NCI-H82 (cell line): ENCODE measurements at places on chromosomes 16 and 17.

GRCh38 chr17:18182978-18183333 is 672 bp upstream of the ALKBH5 start:
- peak; percentile 93 for DNase-seq

GRCh38 chr17:58677194-58677880 is 14.5 kb downstream of the TEX14 start:
- no peak for DNase-seq

DNA sequence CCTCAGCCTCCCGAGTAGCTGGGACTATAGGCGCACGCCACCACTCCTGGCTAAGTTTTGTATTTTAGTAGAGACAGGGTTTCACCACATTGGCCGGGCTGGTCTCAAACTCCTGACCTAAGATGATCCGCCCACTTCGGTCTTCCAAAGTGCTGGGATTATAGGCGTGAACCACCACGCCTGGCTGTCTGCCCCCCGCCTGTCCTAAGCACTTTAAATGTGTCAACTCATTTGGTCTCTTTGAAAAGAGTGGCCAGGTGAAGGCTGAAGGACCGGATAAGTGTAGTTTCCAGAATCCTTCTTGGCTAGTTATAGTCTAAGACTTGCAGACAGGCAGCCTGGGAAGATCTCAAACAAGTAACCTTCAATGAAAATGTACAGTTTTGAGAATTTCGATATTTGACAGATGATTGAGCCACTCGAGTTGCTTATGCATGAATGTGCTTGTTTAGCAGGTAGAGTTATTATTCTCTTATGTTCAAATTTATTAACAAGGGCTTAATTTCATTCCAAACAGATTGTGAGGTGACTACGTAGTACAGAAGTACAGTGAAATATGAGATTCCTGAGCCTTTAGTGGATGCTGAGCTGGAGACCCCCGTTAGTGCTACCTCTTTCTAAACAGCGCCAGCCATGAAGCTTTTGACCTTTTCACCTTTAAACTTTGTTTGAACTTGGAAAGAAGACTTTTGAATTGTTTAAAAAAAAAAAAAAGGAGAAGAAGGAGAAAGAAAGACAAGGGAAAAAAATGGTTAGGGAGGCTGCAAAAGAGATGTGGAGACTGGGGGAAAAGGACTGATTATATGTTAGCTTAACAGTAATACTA is 164.4 kb upstream of the TBX2 start:
- DNase-seq = no peak

DNA sequence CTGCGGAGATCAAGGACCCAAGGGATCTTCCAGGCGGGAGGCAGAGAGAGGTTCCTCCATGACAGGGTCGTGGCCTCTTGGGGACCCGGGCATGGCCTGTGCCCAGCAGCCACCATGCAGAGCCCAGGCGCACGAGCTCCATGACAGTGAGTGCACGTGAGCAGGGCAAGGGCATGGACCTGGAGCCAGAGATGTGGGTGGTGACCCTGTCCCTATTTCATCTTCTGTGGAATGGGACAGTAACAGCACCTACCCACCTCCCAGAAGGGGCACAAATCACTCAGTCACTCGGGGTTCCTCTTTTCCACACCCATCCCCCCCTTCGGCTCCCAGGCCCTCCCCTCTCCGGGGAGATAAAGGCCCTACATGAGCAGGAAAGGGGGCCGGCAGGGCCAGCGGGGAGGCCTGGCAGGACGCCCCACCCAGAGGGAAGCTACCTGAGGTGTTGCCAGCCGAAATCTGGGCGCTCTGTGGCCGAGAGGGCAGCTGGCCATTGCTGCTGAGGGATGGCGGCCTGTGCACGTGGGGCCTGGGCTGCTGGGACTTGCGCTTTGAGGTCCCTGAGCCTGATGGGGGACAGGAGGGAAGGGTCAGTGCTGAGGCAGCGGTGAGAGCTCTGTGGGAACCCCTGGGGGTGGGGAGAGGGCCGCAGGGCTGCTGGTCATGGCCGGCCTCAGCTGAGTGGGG is 10.4 kb downstream of the UBALD2 start:
- DNase-seq = no peak

- DNase-seq = peak; percentile 87
Observed at GRCh38 chr17:18217412-18218015, 7.9 kb upstream of the LLGL1 start.

- peak; percentile 37 for DNase-seq
Observed at GRCh38 chr17:83065660-83066542, 13.5 kb upstream of the METRNL start.

- no peak for DNase-seq
Observed at GRCh38 chr17:60522889-60523626, 3.0 kb downstream of the APPBP2 start.

- no peak for DNase-seq
Observed at GRCh38 chr16:69240331-69240730, 53.4 kb downstream of the SNTB2 start.

DNA sequence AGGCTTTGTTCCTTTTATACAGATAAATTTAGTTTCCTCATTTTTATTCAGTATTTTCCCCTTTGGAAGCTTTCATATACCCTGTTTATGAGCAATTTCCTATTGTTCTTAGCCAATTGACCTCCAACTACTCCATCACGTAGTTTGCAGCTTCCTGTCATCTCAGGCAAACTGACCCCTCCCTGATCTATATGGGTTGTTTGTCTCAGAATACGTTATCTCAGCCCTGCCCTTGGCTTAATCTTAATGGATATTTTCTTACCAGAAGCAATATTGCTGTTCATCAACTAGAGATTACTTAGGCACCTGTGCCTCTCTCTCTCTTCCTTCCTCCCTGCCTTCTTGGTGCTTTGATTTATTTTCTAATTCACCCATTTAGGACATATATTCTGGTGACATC is 81.2 kb downstream of the ZNF18 start:
- no peak for DNase-seq

DNA sequence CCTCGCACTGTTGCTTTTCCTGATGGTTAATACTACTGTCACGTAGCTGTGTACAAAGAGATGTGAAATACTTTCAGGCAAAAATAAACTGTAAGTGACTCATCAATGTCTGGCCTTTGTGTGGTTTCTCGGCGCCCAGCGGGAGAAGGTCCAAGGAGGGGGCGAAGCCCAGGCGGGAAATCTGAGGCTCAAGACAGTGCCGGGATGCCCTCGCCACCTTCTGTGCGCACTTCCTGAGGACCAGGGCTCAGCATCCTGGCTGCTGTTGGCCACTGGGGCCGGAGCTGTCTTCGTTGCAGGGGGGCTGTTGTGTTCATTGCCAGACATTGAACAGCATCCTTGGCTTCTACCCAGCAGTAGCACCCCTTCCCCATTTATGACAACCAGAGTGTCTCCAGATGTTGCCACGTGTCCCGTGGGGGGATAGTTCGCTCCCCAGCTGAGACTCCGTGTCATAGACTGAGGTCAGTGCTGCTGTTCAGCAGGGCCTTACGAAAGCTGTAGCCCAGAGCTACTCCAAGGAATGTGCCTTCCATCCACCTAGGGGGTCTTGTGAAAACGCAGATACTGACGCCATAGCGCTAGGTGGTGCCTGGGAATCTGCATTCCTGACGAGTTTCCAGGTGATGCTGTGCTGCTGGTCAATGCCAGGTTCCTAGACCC is 67.3 kb upstream of the PLCG2 start:
- no peak for DNase-seq

DNA sequence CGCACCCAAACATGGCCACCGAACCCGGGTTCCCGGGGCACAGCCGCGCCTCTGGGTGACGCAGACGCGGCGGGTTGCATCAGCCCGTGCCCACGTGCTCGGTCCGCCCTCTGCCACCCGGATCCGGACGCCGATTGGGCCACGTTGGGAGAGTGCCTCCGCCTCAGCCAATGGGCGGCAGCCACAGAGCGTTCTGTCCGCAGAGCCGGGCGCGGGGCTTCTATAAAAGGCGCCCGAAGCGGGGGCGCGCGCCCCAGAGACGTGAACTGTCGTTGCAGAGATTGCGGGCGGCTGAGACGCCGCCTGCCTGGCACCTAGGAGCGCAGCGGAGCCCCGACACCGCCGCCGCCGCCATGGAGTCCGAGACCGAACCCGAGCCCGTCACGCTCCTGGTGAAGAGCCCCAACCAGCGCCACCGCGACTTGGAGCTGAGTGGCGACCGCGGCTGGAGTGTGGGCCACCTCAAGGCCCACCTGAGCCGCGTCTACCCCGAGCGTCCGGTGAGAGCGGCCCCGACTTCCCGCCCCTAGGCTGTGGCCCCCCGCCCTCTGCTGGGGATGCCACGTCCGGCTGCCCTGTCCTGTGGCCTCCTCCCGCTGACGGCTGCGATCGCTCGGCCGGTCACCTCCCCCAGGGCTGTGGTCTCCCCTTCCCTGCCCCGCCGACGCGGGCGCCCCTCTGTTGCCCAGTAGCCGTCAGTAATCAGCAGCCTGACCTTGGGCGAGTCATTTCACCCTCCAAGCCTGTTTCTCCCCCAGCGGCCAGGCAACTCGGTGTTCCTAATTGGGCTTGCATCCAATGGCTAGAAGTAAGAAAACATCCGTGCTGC is at the start of gene HERPUD1:
Gene HERPUD1, plus strand, starts transcription at position 251 of the 829 bp plus-strand sequence. Its CDS starts 103 bp downstream, at position 354.
- DNase-seq = peak; percentile 97

DNA sequence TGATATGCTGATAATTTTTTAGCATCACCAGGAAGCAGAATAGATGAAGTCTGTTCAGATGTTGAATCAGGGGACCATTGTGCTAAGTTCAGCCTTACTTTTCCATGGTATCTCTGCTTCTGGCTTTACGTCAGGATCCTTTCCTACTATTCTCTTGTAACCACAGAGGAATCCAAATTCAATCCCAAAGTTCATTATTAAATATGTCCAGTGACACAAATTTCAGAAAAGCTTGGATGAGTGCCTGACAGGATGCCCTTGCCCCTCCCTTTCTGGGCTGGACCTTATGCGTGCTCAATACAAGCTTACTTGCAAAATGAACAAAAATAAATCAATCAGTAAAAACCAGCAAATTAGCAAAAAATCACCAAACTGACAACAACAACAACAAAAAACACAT is 37.6 kb upstream of the ADORA2B start:
- no peak for DNase-seq

- no peak for DNase-seq
Observed at GRCh38 chr16:6536411-6536810, 796.2 kb upstream of the RBFOX1 start.

DNA sequence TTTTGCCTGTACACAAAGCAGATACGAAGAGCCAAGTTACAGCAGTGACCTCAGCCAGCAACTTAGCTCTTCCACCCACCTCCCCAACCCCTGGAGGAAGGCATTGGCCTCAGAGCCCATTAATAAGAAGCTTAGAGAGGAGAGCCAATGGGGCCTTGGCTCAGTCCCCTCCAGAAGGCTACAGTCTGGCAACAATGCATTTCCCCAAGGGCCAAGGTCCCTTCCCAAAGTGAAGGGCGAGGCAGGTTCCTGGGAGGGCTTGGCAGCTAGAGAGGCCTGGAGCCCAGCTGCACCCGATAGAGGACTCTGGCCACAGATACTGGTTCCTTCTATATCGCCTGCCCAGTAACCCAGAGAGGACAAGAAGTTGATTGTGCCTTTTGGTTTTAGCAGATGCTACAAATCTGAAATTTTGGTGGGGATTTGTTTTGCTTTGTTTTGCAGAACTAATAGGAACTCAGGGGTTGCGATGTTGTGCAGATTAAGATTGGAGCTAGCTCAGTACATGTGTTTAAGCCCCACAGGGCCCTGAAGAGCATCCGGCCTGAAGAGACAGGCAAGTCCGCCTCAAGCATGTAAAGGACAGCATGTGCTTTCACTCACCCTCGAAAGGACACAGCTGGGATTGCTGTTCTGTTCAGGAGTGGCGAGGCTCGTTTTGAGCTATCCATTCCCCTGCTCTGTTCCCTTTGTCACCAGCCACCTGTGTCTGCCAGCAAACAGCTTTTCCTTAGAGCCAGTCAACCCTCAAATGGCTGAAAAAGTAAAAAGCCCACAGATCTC is 12.0 kb upstream of the PNPO start:
- peak; percentile 80 for DNase-seq

DNA sequence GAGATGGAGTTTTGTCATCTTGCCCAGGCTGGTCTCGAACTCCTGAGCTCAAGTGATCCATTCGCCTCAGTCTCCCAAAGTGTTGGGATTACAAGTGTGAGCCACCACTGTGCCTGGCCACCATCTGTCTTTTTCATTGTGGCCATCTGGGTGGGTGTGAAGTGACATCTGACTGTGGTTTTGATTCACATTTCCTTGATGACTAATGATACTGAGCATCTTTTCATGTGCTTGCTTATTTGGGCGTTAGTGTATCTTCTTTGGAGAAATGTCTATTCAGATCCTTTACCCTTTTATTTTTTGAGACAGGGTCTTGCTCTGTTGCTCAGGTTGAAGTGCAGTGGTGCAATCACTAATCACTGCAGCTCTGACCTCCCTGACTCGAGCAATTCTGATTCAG is 53.9 kb upstream of the ERN1 start:
- no peak for DNase-seq

DNA sequence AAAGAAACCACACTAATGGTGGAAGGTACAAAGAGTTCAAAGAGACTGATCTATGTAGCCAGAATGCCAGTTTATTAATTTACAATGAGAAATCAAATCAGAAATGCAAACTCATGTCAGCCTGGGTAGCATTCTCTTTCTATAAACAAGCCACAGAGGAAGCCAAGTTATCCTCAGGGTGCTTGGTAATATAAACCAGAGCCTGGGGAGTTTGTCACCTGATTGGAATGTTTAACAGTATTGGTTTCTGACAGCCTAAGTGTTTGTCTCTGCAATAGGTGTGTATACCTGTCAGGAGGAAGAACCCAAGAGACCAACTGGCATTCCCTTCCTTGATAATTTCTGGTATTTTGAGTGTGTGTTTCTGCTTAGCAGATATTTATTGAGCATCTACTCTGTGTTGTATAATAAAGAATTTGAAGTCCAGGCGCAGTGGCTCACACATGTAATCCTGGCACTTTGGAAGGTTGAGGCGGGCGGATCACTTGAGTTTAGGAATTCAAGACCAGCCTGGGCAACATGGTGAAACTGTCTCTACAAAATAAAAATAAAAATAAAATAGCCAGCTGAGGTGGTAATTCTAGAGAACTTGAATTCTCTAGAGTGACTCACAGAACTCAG is 3.1 kb upstream of the C17orf58 start:
- DNase-seq = no peak

- DNase-seq = peak; percentile 67
Observed at GRCh38 chr16:66324815-66325515, 41.5 kb upstream of the CDH5 start.

DNA sequence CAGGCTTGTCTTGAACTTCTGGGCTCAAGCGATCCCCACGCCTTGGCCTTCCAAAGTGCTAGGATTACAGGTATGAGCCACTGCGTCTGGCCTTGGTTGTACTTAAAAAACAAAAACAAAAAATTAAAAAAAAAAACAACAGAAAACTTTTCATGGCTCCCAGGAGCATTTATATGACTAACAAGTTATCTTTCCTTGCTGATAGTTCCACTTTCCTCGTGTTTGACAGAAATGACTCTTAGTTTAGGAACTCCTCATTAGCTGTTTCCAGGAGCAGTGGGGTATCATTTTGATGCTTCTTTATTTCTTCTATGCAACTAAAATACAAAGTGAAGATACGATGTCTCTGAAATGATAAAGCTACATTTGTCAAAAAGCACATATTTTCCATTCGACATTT is 165.4 kb downstream of the PRKCA start:
- no peak for DNase-seq

- DNase-seq = no peak
Observed at GRCh38 chr17:56831369-56832095, 2.2 kb downstream of the C17orf67 start.
